Stimulated activated CD4-positive, alpha-beta T cell treated with anti-CD3 and anti-CD28 coated beads, Interleukin-1b, Interleukin-23, amount 100 ng/mL, for 24 hours (primary cell): ENCODE measurements at places on chromosomes 12 and 14.

- no peak for DNase-seq
These were observed 38.2 kb upstream of the SYCP3 start for GRCh38 chr12:101777485-101777884.

DNA sequence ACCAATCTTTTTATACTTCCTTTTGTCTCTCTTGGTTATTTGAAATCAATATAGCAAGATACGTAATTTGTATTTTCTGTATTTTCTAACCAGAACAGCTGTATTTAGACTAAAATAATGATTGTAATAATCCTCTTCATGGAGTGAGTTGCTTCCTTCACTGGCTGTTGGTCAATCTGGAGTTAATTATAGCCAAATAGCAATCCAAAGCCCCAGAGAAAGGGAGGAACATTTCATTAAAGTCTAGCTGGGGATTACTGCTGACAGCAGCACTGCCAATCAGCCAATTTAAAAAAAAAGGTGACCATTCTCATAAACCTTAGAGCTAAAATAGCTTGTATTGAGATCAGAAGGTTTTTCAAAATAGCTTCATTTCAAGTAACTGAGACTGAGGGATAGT lies 118.0 kb downstream of the TRHDE start:
- no peak for DNase-seq

DNA sequence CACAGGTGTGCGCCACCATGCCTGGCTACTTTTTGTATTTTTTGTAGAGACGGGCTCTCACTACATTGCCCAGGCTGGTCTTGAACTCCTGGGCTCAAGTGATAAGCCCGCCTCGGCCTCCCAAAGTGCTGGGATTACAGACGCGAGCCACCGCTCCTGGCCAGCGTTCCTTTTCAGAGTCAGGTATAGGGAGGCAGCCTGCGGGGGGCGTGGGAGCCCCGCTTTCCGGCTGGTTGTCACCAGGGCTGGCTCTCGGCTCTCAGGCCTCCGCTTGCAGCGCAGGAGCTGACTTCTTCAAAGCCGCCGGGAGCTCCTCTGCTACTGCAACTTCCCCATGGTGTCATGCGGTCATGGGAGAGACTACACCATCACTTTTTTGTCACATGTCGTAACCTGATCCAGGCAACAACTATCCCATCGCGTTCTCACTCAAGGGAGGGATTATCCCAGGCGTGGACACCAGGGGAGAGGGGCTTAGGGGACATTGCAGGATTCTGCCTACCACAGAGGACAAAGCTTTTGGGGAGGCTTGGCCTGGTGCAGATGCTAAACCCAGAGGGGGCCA lies 129.4 kb downstream of the SCARB1 start:
- no peak for DNase-seq

DNA sequence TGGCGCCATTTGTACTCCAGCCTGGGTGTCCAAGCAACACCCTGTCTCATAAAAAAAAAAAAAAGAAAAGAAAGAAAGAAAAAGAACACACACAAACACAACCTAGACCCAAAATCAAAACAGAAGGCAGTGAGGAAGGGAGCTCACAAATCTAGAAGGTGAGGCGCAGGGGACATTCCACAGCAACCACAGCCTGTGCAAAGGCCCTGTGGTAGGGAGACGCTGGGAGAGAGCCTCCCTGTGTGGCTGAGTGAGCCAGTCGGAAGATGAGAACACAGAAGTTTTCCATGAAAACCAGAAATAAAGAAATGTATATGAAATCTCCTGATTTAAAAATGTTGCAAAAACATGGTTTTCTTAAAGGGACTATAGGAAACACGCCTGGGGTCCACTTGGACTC lies 44.6 kb downstream of the SCARB1 start:
- DNase-seq, result no peak

DNA sequence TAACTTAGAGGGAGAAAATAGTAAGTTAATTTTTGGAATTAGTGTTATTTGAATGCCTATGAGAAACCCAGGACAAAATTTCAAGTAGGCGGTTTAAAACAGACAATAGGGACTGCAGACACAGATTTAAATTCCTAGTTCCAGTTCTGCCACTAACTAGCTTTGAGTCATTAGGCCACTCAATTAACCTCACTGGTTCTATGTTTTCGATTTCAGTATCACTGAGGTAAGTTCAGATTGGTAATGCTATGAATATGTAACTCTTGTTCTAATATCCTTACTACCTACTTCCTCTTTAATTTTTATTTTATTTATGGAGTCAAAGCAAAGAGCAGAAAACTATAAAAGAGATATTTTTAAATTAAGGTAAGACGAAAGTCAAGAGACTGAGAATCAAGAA lies 52.6 kb downstream of the GALC start:
- DNase-seq, result no peak

DNA sequence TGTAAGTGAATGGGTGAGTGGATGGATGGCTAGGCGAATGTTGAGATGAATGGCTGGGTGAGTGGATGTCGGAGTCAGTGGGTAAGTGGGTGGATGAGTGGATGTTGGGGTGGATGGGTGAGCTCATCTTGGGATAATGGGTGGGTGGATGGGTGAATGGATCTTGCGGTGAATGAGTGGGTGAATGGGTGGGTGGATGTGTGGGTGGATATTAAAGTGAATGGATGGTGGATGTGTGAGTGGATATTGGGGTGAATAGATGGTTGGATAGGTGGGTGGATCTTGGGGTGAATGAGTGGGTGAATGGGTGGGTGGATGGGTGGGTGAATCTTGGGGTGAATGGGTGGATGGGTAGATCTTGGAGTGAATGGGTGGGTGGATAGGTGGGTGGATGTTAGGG lies 51.9 kb downstream of the CMKLR1 start:
- no peak for DNase-seq

DNA sequence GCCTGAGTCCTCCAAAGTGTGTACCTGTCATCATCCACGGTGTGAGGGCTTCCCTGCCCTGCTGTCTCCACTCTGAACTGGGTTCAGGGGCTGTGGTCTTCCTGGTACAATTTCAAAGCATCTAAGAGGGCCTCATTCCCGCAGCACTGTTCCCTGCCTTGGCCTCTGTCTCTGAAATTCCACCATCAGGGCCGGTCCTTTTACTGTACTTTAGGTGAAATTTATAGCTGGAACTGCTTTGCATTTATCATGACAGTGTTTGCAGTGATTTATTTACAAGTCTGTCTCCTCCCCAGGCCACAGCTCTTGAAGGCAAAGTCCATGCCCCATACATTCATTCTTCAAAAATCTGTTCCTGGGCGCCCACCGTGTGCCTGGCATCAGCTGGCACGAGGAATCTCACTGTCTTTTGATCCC lies 36.9 kb upstream of the NCOR2 start:
- DNase-seq, result no peak
